Uterus (tissue), 4 donors: ENCODE measurements at places on chromosomes 5 and 9. TPM values are rescaled to one million over a fixed set of nuclear protein-coding genes. Genes with fewer than 3 reads are reported as not detected.

The THBS4 gene
- 5.3 TPM for total RNA-seq

The CARD9 gene
- total RNA-seq = 2.9 TPM

The ZDHHC11B gene
- total RNA-seq = 15.1 TPM

- no peak overlapping the region for H3K4me3 ChIP-seq
- no peaks in the 10 kb centered on the region for H3K4me1 ChIP-seq
- H3K27me3 ChIP-seq = no peaks in the 10 kb centered on the region
- H3K36me3 ChIP-seq = no peaks in the 10 kb centered on the region
- DNase-seq = no peak
Observed at GRCh38 chr9:3929345-3930047, 370.4 kb downstream of the GLIS3 start.

DNA sequence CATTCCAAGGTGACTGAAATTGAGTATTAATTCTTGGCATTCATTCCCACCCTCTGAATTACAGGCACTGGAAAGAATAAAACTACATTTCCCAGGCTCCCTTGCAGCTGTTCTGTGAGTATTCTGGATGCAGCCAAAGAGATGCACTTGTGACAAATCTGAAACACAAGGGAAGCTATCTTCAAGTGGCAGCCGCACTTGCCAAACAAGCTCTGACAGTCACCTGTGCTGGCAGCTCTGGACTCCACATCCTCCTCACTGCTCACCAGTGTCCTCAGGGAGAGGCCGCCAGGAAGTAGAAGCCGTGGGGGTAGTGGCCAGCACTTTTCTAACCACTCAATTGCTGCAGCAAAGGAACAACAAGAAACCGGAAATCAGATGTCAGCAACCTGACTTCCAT is 275.0 kb downstream of the NR2F1-AS1 start:
- no peak for DNase-seq
- H3K4me1 ChIP-seq = no peaks in the 10 kb centered on the region
- no peaks in the 10 kb centered on the region for H3K36me3 ChIP-seq
- no peak overlapping the region for H3K4me3 ChIP-seq
- H3K27ac ChIP-seq = no peak overlapping the region

- H3K4me3 ChIP-seq = no peak overlapping the region
- no peak for DNase-seq
- no peak overlapping the region for H3K27ac ChIP-seq
- no peaks in the 10 kb centered on the region for H3K4me1 ChIP-seq
- no peaks in the 10 kb centered on the region for H3K27me3 ChIP-seq
- no peaks in the 10 kb centered on the region for H3K36me3 ChIP-seq
Observed at GRCh38 chr5:148899993-148900392, 73.6 kb downstream of the ADRB2 start.

GRCh38 chr5:173327084-173327947 is 898 bp downstream of the STC2 start:
- H3K4me1 ChIP-seq = no peaks in the 10 kb centered on the region
- H3K36me3 ChIP-seq = no peaks in the 10 kb centered on the region
- H3K27me3 ChIP-seq = no peaks in the 10 kb centered on the region
- no peak for DNase-seq
- peak overlapping the region; percentile 22 for H3K4me3 ChIP-seq

DNA sequence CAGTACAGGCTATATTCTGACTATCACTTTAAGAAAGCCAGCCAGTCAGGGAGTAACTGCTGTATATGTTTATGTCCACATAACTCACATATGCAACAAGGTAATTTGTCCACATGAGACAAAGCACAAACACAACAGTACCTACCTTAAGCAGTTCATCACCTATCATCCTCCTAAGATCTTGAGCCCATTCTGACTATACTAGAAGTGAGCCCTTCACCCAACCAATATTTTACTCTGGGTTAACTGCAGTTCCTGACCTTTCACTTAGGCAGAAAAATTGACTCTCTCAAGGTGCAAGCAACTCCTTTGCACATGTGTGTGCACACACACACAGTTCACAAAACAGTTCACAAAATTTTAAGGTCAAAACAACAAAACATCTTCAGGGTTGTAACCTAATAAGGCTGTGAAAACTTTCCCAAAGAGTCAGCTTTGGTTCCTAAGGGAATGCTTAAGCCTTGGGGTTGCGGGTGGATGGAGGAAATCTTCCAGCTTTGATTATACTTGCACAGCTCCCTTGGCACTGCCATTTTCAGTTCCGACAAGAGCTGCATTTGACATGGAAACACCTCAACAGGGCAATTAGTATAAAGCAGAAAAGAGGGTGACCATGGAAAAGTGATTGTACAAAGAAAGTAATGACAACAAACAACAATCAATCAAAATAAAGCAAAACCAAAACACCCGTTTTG is 215.3 kb downstream of the NFIB start:
- no peaks in the 10 kb centered on the region for H3K27me3 ChIP-seq
- H3K4me1 ChIP-seq = no peaks in the 10 kb centered on the region
- no peaks in the 10 kb centered on the region for H3K36me3 ChIP-seq
- DNase-seq = no peak
- H3K27ac ChIP-seq = no peak overlapping the region
- H3K4me3 ChIP-seq = no peak overlapping the region

DNA sequence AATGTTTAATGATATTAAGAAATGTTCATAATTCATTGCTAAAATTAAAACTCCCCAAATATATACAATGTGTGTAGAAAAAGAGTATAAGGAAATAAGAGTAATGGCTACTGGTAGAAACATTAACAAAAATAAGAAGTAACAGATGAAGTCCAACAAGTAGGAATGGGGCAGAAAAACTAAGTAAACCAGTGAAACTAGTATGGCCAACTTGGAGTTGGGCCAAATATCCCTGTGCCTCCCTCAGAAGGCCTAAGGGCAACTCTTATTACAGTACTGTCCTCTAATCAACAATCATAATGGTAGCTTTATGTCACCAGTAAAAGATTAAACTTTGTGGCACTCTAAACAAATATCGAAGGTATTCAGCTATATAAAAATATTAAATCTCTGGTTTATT is 93.5 kb downstream of the SSBP2 start:
- H3K4me1 ChIP-seq = no peaks in the 10 kb centered on the region
- H3K27ac ChIP-seq = no peak overlapping the region
- no peak overlapping the region for H3K4me3 ChIP-seq
- no peaks in the 10 kb centered on the region for H3K27me3 ChIP-seq
- DNase-seq = no peak
- H3K36me3 ChIP-seq = no peaks in the 10 kb centered on the region

GRCh38 chr5:173783371-173783770 is 104.8 kb upstream of the CPEB4 start:
- no peak overlapping the region for H3K4me3 ChIP-seq
- H3K36me3 ChIP-seq = no peaks in the 10 kb centered on the region
- H3K4me1 ChIP-seq = peaks cover 6% of the 10 kb centered on the region
- H3K27me3 ChIP-seq = no peaks in the 10 kb centered on the region
- peak overlapping the region; percentile 74 for H3K27ac ChIP-seq

DNA sequence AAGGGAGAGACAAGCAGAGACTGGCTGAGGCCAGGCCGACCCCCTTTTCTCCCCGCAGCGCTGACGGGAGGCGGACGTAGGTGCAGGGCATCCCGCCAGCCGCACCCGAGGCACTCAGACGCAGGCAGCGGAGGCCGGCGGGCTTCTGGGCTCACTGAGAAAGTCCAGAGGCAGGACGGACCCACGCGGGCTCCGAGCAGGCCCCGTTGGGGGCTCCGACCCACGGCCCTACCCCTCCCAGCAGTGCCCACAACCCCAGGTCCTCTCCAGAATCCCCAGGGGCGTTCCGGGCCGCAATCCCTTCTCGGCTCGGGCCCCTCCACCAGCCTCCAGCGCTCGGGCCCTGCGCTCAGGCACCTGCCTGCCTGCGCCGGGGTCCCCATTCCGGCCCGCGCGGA is 543 bp downstream of the MTMR12 start:
- no peaks in the 10 kb centered on the region for H3K36me3 ChIP-seq
- H3K27me3 ChIP-seq = no peaks in the 10 kb centered on the region
- DNase-seq = peak; percentile 67
- peak overlapping the region; percentile 64 for H3K4me3 ChIP-seq
- peaks cover 8% of the 10 kb centered on the region for H3K4me1 ChIP-seq
